ENCODE measurements at places on chromosomes 7 and 10.

DNA sequence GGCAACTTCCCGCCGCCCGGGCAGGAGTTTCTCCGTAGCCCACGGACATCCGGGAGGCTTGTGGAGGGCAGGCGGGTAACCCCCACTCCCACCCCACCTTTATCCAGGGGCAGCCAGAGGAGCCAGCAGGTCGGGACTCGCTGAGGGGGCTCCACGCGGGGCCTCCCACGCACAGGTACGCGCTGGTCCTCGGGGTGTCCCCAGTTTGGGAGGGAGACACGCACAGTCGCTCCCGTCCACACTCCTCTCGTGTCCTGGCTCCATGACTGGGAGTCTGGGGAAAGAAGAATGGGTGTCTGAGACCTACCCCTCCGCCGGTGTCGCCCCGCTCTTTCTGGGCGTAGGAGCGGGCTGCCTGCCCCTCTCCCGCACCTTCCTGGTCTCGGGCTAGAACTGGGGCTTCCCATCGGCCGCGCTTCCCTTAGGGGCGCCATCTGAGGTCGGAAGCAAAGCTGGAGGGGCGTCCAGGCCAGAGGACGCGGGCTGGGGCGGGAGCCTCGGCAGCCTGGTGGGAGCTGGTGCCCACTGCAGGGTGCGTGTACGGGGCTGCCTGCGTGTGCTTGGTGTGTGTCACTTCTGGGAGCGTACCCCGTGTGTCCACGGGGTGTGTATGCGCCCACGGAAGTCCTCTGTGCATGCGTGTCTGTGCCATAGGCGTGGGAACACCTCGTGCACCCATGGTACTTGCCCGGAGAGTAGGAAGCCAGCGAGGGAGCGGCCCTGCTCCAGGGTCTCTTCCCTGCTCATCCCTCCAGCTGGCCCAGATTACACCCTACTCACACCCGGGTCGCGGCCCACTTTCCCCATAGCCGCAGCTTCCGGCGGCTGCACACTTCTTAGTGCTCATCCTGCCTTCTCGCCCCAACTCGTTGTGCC lies 73.0 kb upstream of the LEP start:
- no peak for DNase-seq

DNA sequence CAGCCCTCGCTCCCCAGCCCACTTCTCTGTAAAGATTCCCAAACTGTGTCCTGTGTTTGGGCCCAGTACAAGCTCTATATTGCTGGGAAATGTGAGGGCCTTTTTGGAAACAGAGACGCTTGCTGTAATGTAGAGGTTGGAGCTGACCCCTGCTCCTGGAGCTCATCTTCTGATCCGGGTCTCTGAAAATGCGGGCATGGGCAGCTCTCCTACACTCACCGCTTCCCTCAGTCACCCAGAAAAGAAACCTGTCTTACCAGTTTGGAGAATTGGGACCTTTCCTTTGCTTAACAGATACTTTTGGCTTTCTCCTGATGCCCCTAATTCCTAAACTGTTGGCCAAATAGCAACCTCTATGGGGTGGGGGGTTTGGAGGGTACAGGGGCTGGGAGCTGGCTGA lies 18.2 kb downstream of the BAG3 start:
- DNase-seq = no peak

- DNase-seq = no peak
These were observed 13.1 kb downstream of the TSPAN15 start for GRCh38 chr10:69464401-69464800.

- no peak for DNase-seq
These were observed 356.9 kb downstream of the DNAJB6 start for GRCh38 chr7:157693521-157694375.

GRCh38 chr7:151572136-151572535 lies 52.4 kb upstream of the RHEB start:
- DNase-seq = no peak

DNA sequence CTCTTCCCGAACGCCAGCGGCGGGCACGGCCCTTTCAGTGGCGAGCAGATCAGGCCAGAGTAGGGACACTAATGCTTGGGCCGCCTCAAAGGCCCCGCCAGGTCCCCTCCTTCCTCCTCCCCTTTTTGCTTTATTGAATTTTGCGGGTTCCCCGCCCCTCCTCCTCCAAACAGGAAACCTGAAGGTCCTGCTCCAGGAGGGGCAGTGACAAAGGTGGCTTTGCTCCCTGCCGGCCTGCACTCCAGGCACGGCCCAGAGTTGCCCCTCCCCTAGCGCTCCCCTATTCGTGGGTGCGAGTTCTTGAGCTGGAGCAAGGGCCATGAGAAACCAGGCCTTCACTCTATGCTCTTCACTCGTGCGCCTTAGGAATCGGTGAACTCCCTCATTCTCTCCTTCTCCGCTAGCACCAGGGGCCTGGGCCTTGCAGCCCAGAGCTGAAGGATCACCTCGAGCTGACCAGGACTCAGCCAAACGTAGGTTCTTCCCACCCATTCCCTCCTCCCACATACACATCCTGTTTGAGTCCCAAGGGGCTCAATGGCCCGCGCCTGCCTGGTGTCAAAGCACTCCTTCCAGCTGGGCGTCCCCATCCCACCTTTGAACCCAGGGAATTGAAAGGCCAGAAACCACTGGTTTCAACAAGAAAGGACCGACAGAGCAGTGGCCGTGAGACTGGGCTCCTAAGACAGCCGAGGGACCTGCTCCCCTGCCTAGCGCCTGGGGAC lies 619 bp upstream of the HOXA6 start:
- no peak for DNase-seq

DNA sequence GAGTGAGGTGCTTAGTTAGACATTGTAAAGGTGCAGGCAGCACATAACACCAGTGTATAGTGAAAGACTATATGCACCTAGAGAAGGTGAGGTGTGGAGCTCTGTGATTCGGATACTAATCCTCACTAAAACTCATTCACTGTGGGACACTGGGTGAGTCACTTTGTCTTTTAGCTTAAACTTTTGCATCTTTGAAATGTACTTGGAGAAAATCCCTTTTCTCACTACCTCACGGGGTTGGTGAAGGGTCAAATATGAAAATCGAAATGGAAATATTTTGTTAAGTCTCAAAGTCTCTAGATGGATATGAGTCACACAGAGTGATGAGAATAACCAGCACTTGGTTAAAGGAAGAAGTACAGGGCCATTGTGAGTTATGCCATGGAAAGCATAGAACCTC lies 38.0 kb downstream of the MDFIC start:
- no peak for DNase-seq

DNA sequence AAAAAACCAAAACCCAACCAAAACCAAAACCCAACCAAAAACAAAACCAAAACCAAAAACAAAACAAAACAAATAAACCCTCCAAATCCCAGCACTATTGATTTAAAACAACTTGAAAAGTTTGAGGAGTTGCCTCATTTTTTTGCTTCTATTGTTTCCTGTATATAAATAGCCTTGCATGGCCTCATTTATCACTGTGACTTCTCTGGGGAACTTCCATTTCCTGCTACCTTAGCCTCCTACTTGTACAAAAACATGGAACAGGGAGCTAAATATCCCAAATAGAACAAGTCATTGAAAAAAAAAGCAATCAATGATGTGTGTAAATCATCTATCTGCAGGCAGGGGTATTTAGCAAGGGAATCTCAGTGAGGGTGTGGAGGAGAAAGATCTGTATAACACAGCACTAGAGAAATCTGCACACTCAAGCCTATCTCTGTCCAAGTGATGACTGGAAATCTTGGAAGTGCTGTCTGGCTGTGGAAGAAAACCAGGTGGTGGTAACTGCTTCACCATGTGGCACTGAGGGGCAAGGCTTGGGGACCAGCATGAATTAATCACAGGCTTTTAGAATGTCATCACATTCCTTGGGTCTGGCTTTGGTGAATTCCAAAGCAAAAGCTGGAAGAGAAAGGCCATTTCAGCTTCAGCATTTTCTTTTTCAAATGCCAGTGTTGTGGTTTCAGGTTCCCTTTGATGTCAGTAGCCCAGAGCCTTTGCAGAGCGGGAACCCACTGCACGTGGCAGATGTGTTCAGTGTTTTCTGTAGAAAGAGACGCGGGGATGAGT lies 349.5 kb upstream of the ZNF32 start:
- DNase-seq = no peak

GRCh38 chr7:50492770-50493519 lies 42.8 kb upstream of the FIGNL1 start:
- DNase-seq = no peak

GRCh38 chr10:122154031-122154544 lies 117.0 kb upstream of the BTBD16 start:
- no peak for DNase-seq

DNA sequence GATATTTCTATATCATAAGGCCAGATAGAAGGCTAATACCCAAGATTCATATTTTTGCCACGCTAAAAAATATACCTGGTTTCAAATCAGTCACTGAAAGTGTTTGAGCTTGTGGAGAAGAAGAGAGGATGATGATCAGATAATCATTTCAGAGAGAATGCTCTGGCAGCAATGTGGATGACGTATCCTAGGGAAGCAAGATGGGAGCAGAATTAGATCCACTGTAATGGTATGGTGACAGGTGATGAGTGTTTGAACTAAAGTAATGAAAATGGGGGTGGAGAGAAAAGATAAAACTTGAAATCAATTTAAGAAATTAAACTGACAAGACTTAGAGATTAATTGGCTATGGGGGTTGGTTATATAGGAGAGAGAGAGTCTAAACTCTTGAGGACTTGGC lies 42.7 kb upstream of the TMEM196 start:
- DNase-seq = no peak

- DNase-seq = no peak
These were observed 591.9 kb upstream of the IGFBP3 start for GRCh38 chr7:46512891-46513413.

- DNase-seq = peak; percentile 83
These were observed 23.7 kb downstream of the RTKN2 start for GRCh38 chr10:62244785-62245467.

- peak; percentile 47 for DNase-seq
These were observed 271.6 kb upstream of the SLC26A5 start for GRCh38 chr7:103717574-103717973.

DNA sequence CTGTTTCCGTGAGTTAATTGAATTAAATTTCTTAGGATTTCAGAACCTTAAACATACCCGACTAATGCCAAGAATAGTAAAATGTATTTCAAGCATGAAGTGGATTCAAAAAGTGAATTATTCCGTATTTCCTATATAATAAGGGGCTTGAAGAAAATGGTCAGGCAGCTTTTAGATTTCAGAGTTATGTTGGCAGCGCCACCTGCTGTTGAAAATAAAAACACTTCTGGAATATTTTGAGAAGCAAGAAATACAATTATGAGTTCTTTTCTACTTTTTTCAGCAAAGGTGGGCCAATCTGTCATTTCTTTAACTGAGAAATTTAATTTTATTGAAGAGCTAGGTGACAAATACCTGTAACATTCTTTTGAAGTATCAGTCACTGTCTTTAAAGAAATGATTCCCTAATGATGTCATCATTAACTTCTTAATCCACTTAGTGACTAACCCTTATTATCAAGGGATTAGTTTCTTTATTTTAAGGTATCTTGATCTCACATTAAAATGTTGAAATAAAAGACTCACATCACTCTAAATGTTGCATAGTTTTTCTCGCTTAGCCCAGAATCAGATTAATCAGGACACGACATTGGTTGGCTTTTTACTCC lies 36.6 kb upstream of the AGR3 start:
- peak; percentile 71 for DNase-seq

- no peak for DNase-seq
These were observed 14.7 kb downstream of the SHH start for GRCh38 chr7:155797262-155798250.

- no peak for DNase-seq
These were observed 102.7 kb upstream of the PCDH15 start for GRCh38 chr10:54903745-54904144.

GRCh38 chr10:14532473-14533251 lies 201.9 kb upstream of the FRMD4A start:
- DNase-seq = peak; percentile 90

DNA sequence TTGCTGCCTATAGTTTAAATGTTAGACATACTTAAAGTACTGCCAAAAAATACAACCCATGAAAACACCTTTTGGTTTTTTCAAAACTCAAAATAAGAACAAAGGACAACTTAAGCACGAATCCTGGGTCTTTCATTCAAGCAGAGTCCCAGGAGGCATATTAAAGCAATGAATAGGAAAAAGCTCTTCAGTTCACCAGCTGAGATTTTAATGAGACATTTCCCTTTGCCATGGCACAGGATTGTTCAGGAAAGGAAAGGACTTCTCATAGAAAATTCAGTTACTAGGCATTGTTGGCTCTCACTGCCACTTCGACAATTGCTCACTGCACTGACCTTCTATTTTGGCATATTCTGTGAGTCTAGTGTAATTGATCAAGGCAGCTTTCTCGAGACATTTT lies 133.5 kb upstream of the FEZF1 start:
- no peak for DNase-seq

GRCh38 chr10:57830877-57831560 lies 436.7 kb downstream of the IPMK start:
- DNase-seq = no peak

GRCh38 chr7:79272066-79272669 lies 181.3 kb downstream of the MAGI2 start:
- DNase-seq = peak; percentile 67

GRCh38 chr10:77173615-77174461 lies 463.8 kb downstream of the KCNMA1 start:
- peak; percentile 81 for DNase-seq

All from ELR (cell line).